MCF 10A (cell line): ENCODE measurements at places on chromosomes 11 and 22. TPM values are rescaled to one million over a fixed set of nuclear protein-coding genes. Genes with fewer than 3 reads are reported as not detected.

- no peak for DNase-seq
These were observed 1048.4 kb downstream of the TBC1D22A start for GRCh38 chr22:47810505-47811500.

DNA sequence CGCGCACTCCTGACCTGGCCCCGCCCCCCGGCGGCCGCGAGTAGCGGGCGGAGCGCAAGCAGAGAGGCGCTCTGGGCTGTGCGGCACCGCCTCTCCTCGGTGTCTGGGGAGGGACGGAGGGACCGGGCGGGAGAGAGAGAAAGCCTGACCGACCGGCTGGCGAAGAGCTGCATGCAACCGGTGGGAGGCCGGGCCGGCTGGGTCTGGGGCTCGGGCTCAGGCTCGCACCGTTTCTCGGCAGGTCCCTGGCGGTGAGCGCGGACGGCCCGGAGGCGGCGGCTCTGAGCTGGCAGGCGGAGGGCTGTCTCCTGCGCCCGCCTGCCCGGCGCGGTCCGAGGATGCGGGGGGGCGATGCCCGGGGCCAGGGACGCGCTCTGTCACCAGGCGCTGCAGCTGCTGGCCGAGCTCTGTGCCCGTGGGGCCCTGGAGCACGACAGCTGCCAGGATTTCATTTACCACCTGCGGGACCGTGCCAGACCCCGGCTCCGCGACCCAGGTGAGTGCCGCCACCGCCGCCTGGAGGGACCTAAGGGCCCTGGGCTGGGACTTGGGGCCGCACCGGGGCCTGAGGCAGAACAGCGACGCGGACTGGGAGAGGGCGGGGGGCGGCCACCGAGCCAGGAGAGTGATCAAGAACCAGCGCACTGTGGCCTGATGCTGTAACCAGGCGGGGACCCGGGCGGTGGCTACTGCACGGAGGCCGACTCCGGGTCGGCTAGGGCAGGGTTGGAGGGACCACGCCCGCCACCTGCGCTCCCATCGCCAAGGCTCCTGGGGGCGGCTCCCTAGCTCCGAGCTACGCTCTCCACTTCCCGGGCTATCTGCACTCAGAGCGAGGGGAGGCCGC is at the start of gene SYT9:
Gene SYT9, plus strand, starts transcription at position 69 of the 847 bp plus-strand sequence. Its CDS starts 283 bp downstream, at position 352.
- no peak for DNase-seq

The CAVIN3 gene
- total RNA-seq, result 69.9 and 89.5 TPM in 2 replicates

DNA sequence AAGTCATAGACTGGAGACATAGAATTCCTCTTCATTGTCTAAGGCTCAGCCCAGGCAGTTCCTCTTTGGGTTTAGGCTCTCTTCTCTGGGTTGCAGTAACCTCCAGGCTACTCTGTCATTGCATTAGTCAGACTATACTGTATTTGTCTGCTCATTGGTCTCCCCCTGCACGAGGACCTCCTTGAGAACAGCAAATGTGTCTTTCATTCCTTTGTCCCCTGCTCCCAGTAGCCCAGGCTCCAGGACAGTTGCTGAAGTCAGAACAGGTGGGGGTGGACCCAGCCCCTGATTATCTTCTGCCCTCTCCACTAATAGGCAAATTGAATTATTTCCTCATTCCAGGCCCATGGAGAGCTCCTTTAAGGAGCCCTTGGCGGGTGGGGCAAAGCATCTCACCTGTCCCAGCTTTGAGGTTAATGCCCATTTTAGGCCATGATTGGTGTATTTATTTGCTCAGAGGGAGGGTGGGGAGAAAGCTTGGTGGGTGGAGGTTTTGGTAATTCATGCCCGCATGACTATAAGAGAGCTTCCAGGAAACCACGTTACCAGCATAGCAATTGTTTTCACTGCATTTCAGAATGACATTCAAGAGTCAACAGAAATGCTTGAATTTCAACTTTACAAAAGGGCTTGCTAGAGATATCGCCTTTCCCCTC is 40.9 kb downstream of the NAV2 start:
- no peak for DNase-seq

DNA sequence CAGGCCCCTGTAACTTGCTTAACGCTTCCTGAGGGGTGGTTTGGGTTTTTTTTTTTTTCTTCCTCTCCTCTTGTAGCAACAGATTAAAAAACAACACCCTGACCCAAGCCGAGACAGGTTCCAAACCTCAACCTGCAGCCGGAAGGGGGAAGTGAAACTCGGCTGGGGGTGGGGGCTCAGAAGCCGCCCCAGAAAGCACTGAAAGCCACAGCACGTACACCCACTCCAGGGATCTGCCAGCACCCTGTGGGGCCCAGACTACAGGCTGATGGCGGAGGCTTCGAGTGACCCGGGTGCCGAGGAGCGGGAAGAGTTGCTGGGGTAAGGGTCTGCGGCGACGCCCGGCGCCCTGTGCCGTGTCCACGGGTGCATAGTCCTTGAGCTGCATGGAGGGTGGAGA is at the start of gene LSP1:
Gene LSP1, plus strand, starts transcription at position 208 of the 400 bp plus-strand sequence. Its CDS starts 61 bp downstream, at position 269.
- no peak for DNase-seq

DNA sequence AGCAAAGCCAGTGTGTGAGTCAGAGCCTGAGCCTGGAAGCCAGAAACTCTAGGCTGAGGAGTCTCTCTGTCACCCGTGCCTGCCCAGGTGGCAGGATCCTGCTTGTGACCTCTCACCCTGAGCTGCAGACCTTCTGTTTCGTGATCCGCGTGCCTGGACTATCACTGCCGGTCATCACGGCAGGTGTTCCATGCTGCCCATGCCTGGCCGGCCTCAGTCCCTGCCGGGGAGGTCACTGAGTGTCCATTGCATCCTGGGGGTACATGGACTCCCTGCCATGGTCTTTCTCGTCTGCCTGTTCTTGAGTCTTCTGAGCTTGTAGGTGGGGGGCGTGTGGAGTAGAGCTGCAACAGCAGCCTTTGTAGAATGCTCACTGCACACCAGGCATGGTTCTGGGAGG is 1032.4 kb downstream of the TBC1D22A start:
- DNase-seq, result no peak
